ENCODE measurements at places on chromosomes 2 and 18.
A peak's percentile ranks its signal among the peaks of the same experiment; 100 is the strongest.

DNA sequence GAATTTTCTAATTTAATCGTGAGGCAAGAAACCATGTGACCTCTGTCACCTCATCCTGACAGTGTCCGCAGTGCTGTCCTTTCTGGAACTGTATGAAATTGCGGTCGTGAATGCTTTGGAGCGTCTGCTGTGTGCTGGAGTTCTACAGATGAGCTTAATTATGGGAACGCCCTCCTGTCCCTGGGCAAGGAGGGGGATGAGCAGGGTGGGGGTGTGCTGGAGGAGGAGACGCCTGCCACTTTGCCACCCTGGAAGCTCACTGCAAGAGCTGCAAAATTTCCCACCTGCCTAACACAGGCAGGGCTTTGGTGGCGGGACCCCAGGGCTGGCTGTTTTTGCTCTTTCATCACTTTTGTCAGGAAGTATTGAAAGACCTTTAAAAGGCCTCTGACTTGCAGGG, 6.5 kb downstream of the LPIN1 start:
- DNase-seq, result no peak

DNA sequence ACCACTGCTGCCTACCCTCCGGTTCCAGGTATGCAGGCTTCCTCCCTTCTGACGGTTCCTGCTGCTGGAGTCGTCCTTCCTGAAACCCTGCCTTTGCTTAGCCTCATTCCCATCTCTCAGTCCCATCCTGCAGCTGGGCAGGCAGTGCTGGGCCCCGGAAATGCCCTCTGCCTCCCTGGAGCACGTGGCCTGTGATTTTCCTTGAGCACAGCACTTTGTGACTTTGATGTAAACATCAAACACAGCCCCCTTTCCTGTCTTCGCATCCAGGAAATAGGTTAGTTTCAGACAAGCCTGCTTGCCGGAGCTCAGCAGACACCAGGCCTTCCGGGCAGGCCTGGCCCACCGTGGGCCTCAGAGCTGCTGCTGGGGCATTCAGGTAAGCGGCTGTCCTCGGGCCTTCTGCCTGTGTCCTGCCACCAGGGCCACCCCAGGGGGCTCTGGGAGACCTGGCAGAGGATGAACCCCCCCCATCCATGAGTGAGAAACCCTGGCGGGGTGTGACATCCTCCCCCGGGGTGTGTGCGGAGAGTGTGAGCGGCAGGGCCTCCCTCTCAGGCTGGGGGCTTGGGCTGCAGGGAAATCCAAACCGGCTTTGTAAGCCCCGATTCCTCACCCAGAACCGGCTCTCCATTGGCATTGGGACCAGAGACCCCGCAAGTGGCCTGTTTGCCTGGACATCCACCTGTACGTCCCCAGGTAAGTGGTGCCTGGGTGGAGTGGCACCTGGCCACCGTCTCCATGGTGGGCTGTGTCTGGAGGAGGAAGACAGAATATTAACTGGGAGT, at the start of gene ZAP70:
TSS of gene ZAP70 (plus strand) at position 281 of the 788 bp plus-strand sequence. CDS start 10,461 bp downstream, outside the sequence.
- DNase-seq, result no peak

DNA sequence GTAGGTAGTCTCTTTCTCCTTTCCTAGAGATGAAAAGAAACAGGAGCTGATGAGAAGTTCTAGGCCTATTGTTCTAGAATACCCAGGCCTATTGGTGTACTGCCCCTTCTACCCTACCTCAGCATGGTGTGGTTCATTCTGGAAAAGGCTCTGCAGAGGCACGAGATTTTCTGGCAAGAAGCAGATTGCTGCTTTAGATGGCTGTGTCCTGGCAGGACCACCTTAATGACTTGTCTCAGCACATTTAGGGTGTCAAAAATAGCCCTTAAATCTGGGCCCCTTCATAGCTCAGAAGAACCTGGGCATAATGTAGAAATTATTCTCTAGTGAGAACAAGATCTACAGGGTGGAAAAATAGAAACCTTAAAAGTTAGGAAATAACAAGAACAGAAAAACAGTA, 87.9 kb downstream of the BCL2L11 start:
- DNase-seq, result no peak

GRCh38 chr2:121816797-121817196, 61.3 kb downstream of the TSN start:
- no peak for DNase-seq

- no peak for DNase-seq
These were observed 31.6 kb upstream of the GPR155 start for GRCh38 chr2:174518395-174518794.

- no peak for DNase-seq
These were observed 1103.3 kb upstream of the NRXN1 start for GRCh38 chr2:52135235-52135634.

- DNase-seq, result peak; percentile 93
These were observed 370.4 kb downstream of the SOCS6 start for GRCh38 chr18:70659036-70659925.

All from hematopoietic multipotent progenitor cell treated with erythropoietin and hydrocortisone succinate and interleukin-3 and kit ligand, for 6 days (in vitro differentiated cells).